ENCODE measurements at places on chromosomes 6 and 20.

DNA sequence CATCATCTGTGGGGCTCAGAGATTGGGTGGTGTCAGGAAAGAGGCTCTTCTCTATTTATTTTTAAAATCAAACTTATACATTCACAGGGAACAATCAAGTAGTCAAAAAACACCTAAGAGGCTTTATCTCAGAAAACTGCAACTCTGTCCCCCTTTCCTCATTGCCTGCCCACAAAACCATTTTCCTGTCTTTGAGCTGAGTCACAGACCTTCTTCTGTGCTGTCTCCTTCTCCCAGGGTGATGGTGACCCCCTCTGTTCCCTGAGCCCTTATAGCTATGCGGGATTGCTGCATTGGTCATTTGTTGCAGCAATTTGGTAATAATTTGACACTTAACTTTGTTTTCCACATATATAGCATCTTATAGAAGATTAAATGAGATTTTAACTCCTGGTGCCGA is 195.2 kb upstream of the PROKR2 start:
- no peak for DNase-seq

GRCh38 chr6:42278131-42278853 is 60.6 kb upstream of the MRPS10 start:
- no peak for DNase-seq

GRCh38 chr6:159665868-159666635 is 27.0 kb downstream of the SOD2 start:
- DNase-seq: peak; percentile 44

- DNase-seq: no peak
Observed at GRCh38 chr20:13670160-13670559, 31.4 kb upstream of the TASP1 start.

- DNase-seq: no peak
Observed at GRCh38 chr20:51526106-51526470, 16.4 kb downstream of the NFATC2 start.

DNA sequence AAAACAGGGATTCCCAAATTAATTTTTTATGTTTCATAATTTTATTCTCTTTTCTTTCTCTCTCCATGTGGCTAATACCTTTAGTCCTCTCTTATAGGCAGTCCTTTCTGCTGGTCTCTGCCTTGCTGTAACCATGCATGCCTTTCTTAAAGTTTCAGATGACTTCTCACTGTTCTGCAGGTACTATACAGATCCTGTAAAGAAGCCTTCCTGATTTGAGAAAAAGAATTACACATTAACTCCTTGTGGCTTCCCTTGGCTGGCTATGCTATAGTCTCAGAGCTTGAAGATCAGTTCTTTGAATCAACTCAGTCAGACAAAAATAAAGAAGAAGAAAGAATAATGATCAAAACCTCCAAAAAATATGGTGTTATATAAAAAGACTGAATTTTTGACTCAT is 7.3 kb upstream of the GPR63 start:
- no peak for DNase-seq
